Activated T-cell treated with anti-CD3 and anti-CD28 coated beads, Interleukin-2, amount 50 U/mL, for 1 hour (primary cell): ENCODE measurements at places on chromosomes 2 and 18.

DNA sequence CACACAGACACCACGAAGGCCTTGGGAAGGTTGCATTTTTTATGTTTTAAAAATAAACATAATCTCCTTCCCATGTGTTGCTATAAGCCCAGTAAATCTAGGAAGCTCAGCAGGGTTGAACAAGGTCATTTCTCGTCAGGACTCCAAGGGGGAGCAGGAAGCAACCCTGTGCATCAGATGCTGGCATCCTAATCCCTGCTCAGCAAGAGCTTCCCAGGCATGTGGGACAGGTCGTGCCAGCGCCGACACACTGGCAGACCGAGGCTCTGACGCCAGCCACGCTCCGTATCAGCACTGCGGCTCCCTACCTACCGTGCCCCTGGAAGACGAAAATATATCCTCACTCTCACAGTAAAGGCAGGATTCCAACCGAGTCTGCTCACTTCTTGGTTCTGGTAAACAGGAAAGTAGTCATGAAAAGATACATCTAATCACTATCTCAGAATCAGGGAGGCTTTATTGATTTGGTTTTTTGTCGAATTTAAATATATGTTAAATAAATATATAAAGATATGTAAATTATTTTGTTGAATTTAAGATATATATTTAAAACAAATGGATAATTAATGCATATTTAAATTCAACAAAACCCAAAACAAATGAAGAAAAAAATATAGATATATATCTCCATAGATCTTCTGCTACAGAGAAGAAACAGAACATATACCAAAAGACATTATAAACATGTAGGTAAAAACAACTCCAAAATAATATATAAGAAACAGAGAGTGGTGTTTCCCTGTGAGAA, 61.4 kb downstream of the TXNL1 start:
- DNase-seq, result no peak

DNA sequence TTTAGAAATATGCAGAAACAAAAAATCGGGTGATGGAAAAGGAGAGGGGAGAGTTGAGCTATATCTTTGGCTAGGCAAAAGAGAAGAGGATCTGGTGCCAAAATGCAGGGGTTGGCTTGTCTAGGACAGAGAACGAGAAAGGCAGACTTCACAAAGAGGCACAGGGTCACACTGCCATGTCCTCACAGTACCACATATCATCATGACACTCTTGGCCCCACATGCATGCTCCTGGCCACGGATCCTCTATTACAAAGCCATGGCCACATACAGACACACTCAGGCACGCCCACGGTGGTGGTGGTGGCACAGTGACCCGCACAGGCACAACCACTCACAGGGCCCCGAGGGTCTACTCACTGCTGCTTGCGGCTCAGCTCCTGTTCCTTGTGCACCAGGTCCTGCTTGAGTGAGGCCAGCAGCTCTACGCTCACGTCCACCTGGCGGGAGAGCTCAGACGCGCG, 15.9 kb downstream of the FBXO41 start:
- DNase-seq, result no peak

DNA sequence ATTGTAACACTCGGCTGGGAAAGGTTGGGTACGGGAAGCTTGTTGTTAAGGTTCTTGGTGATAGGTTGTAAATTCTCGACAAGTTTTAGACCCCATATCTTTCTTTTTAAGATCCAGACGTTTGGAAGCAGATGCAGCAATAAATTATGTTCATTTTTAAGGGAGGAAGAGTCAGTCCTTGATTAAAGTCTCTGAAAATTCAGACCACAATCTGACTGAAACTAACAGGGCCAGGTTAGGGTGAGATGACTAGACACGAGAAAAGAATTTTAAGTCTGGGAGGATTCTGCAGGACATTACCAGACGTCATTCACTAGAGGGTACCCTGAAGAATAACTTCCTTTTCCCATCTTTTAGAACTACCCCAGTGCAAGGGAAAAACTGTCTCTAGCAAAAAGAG, 16.1 kb downstream of the WIPF1 start:
- DNase-seq, result no peak

DNA sequence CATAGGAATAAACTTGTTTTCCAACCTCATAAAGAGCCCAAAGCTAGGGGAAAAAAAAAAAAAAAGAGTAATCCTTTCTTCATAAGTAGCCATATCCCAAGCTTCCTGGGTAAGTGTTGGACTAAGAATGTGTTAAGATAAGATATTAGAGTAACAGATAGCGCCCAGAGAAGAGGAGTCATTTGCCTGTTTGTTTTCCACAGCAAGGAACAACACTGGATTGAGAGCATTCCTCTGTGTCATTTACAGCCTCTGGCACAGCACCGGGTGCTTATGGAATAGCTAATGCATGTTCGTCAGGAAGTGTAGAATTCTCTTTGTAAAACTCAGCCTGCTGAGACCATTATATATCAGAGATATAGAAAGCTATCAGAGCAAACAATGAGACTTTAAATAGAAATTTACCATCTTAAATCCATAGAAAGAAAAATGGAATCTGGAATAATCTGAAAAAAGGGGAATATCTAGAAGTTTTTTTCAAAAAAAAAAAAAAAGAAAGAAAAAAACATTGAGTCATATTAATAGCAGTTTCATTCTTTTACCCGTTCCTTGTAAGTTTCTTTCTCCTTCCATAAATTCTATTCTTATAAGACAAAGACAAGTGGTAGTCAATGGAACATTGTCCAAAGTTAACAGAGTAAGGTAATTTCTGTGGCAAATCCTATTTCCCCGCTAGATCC, 37.6 kb downstream of the LRP2 start:
- no peak for DNase-seq

DNA sequence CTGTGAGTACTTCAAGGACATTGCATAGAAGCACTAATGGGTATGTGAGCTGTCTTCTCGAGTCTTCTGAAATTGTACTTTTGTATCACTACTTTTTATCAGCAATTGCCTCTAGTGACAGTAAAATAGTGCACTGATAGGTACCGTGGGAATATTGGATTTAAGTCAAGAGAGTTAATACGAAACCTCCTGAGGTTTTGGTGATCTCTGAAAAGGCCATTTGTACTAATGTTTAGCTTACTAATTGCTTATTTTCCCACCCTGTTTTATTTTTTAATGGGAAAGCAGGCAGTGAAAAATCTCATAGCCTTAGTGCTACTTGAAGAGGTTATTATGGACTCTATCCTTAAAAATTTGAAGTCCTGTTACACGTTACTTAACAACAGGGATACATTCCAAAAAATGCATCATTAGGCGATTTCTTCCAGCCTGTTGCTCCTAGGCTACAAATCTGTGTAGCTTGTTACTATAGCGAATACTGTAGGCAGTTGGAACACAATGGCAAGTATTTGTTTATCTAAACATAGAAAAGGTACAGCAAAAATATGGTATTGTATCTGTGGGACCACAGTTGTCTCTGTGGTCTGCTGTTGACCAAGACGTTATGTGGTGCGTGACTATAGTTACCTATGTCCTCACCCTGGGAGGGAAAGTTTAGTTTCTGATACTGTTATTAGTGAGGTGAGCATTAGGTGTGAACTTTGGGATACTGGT, 65.9 kb downstream of the CAB39 start:
- no peak for DNase-seq

DNA sequence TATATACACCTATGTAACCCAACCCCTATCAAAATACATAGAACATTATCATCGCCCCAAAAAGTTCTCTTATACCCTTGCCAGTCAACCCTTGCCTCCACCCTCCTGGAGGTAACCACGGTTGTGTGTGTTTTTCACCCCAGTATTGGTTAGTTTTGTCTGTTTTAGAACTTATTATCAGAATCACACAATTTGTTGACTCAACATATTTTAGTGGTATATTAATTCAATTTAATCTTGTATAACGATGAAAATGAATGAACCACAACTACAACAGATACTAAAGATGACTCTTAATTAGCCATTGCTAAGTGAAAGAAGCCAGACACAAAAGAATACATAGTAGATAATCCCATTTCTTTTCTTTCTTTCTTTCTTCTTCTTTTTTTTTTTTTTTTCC, 19.3 kb downstream of the ACOXL start:
- DNase-seq, result no peak

GRCh38 chr18:75010689-75011088, 198.2 kb downstream of the PTGR3 start:
- no peak for DNase-seq

GRCh38 chr2:54090521-54091117, 24.8 kb upstream of the ACYP2 start:
- no peak for DNase-seq

DNA sequence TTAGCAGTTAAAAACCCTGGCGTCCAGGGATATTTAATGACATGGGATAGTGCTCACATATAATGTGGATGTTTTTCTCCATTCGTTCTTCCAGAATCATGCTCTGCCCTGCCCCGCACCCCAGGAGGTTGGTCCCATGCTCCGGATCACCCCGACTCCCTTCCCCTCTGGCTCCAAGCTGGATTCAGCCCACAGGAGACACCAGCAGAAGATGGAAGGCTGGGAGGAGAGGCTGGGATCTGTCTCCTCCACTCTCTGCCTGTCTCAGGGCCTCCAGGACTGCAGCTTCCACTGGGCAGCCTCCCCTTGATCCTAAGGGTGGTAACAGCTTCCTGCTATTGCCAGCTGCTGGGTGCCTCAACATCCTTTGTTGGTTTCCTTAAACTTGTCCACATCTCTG, 24.5 kb downstream of the TMEM177 start:
- DNase-seq, result no peak

- DNase-seq, result no peak
Measured at GRCh38 chr2:198311020-198311419, 506.6 kb downstream of the PLCL1 start.

DNA sequence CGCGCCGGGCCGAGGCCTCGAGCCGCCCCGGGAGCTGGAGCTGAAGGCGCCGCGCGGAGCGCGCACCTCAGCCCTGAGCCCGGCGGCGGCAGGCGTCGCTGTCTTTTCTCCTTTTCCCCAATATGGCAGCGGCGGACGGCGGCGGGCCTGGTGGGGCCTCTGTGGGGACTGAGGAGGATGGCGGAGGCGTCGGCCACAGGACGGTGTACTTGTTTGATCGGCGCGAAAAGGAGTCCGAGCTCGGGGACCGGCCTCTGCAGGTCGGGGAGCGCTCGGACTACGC, 369 bp downstream of the SMCHD1 start:
- no peak for DNase-seq

GRCh38 chr2:120434492-120435308, 88.8 kb downstream of the INHBB start:
- no peak for DNase-seq

GRCh38 chr2:119575439-119575838, 31.2 kb downstream of the CFAP221 start:
- DNase-seq, result no peak

DNA sequence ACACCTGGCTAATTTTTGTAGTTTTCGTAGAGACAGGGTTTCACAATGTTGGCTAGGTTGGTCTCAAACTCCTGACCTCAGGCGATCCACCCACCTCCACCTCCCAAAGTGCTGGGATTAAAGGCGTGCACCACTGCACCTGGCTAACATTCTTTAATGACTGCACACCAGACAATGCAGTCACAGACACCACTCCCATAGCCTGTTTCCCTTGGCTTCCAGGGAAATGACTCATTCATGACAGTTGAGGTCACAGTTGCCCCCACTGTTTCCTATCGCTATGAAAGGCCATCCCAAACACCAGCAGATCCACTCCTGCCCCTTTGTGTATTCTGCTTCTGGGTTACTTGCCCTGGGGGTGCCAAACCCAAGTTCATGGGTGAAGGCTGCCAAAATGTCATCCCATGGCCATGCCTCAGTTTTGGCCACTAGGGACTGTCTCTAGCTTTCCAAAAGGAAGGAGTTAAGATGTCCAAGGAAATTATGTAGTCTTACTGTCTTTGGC, 8.7 kb downstream of the CHMP1B start:
- DNase-seq, result no peak

- DNase-seq, result no peak
Measured at GRCh38 chr2:134758633-134759032, 39.8 kb upstream of the TMEM163 start.
